B cell (primary cell): ENCODE measurements at places on chromosomes 11 and 22. TPM values are rescaled to one million over a fixed set of nuclear protein-coding genes. Genes with fewer than 3 reads are reported as not detected.

DNA sequence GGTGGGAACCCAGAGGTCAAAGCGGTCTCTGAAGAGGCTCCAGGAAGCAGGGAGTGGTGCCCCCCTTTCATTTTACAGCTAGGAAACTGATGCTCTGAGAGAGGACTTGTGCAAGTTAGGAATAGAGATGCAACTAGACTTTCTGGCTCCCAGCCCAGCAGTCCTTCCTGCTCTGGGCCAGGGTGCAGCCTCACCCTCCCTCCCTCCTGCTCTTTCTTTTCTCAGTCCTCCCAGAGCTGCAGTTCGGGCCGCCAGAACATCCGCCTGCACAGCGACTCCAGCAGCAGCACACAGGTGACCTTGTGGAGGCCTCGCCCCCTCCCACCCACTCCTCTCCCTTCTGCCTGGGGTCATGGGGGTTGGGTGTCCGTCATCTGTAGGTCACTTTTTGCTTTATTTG, 51.5 kb downstream of the LHFPL7 start:
- no peak for DNase-seq

DNA sequence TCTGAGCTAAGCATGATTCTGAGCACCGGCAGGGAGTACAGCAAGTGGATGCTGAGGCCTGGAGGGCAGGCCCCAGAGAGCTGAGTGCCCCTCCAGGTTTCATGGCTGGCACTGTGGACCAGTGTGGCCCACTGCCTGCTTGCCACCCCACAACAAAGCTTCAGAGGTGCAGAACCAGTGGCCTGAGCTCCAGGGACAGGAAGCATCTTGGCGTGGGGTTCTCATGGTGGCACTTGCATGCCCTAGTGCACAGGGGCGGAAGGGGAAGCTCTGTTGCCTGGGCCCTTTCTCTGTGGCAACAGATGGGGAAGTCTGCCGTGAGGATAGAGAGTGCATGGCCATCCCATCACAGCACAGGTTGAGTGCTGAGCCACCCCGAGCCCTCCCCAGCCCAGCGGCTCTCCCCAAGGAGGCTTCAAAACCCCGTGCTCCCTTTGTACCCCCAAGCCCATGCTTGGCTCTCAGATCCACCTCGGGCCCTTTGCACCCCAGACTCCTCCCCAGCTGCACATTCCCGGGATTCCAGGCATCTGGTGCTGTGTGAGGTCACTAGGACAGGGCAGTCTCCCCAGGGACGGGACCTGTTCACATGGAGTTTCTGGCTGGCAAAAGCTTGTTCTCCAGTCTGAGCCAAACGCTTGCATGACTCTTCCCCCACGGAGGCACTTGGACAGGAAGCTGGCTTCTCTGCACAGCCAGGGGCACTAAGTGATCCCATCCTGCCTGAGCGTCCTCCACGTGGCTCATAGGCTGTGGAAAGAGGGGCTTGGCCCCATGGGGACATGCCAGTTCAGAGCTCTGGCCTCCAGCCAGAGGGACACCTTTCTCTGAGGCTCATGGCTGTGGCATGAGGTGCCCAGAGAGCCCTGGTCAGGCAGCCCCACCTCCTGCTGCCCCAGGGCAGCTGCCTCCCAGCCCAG, 4.2 kb downstream of the SLC25A1 start:
- peak; percentile 81 for DNase-seq

DNA sequence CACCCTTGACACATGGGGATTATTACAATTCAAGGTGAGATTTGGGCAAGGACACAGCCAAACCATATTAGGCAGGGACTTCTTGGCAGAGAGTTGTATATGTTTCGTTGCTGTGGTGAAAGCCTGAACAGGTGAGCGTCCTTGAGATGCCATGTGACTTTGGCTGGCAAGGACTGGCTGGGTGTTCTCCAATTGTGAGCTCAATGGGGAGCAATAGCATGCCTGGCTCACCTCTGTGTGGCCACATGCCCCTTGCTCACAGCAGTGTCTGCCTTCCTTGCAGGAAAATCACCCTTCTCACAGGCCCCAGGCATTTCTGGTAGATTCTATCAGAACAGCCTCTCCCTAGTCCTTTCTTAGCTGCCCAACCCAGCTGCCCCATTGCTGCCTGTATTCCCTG, 105.5 kb downstream of the PARVA start:
- DNase-seq = no peak

DNA sequence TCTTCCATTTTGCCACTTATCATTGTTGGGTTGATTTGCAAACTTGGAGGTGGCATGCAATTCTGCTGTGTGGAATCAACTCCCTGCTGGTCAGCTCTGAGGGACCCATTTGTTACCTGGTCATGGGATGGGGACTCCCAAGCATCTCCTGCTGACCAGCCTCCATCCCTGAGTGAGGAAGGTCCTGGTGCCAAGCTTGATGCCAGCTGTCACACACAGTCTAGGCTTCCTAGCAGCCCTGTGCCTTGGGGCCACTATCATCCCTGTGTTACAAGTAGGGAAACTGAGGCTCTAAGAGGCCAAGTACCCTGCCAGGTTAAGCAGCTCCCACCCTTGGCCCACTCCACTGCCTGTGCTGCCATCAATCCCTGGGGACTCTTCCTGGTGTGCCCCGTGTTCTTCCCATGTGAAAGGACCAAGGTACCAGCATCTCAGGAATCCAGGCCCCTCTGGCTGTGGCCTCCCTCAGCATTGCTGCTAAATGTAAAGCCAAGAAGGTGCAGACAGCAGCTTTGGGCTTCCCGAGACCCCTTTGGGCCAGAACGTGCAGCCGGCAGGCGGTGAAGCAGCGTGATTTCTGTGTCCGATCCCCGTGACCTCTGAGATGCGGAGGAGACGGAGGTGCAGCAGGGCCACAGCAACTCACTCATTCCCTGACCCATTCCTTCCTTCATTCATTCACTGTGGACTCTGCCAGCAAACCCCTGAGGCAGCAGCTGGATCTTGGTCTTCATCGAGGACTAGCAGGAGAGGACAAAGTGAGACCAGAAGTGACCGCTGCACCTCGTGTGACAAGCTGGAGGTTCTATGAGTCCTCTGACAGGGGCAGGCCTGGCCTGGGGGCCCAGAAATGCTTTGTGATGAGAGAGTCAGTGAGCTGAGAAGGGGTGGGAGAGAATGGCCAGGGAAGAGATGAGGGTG, 49.7 kb downstream of the MYEOV start:
- no peak for DNase-seq

- DNase-seq = no peak
Observed at GRCh38 chr11:114215871-114216795, 80.1 kb upstream of the NNMT start.

- no peak for DNase-seq
Observed at GRCh38 chr11:1163321-1163910, 5.7 kb downstream of the MUC5AC start.

GRCh38 chr11:99351624-99352023, 330.9 kb downstream of the CNTN5 start:
- no peak for DNase-seq

- no peak for DNase-seq
Observed at GRCh38 chr22:25896098-25896497, 154.1 kb downstream of the MYO18B start.

GRCh38 chr22:30425616-30426387, at the start of gene MTFP1:
Gene MTFP1, plus strand, starts transcription at chr22:30425768. Its CDS starts 112 bp downstream, at chr22:30425880.
- DNase-seq = peak; percentile 67

DNA sequence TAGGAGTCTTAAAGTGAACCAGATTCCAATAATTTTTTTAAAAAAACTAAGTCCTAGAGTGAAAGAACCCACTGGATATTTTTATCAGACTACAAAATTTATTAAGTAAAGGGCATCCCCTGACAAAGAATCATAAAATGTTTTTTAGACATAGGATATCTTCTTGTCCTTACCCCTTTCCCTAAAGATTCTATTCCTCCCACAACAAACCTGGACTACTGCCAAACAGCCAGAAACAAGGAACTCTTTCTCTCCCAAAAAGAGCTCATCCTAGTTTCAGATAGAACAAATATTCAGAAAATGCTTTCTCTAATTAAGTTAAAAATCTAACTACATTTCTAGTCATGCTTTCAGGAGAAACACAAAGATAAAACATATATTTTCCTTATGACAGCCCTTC, 327.1 kb downstream of the FAM181B start:
- no peak for DNase-seq

DNA sequence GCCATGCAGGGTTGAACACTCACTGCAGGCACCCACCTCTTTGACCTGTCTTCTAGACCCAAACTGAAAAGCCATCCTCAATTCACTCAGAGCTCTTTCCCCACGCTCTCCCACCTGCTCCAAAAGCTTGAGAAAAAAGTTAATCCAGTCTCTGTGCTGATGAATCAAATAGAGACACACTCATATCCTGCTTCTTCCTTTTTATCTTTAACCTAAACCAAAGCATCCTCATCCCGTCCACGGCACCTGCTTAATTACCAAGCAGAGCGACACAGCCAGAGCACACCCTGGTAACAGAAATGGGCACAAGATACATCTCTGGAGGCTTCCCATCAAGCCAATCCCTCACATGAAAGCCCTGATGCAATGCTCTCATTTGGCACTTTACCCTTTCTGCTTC, 102.6 kb downstream of the PLEKHA7 start:
- DNase-seq = no peak

DNA sequence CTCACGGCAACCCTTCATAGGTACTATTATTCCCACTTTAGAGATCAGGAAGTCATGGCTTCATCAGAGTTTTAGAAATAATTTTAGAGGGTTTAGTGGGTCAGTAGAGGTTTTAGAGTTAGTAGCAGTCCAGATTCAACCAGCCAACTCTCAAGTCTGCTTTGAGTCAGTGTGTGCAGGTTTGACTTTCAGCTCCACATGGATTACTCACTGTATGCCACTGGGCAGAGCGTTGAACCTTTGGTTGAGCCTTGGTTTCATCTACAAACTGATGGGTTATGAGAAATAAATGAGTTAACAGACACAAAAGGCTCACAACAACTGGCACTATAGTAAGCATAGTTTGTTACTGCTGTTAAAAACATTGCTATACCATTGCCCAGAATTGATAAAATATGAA, 19.0 kb upstream of the TP53AIP1 start:
- no peak for DNase-seq

- no peak for DNase-seq
Observed at GRCh38 chr11:73570415-73571114, 27.3 kb downstream of the FAM168A start.

DNA sequence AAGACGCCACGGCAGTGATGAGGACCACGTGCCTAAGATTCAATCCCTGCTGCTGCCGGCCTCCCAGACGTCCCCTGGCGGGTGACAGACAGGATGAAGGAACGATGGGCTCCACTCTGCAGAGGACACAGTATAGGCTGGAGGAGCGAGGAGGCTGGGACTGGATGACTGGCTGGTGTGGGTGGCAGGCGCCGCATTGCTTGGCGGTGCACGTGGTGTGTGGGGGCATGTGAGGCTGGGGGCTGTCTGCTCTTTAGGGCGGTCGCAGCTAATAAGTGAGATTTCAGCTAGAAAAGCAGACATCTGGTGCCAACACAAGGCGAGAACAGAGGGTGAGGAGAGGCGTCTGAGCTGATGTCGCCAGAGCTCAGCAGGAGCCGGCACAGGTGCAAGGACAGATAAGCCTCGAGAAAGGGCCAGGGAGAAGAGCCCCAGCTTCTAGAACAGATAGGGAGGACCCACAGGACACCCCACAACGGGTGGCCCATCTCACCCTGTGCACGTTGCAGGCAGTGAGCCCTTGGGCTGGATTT, 33.2 kb downstream of the TSPAN4 start:
- no peak for DNase-seq

DNA sequence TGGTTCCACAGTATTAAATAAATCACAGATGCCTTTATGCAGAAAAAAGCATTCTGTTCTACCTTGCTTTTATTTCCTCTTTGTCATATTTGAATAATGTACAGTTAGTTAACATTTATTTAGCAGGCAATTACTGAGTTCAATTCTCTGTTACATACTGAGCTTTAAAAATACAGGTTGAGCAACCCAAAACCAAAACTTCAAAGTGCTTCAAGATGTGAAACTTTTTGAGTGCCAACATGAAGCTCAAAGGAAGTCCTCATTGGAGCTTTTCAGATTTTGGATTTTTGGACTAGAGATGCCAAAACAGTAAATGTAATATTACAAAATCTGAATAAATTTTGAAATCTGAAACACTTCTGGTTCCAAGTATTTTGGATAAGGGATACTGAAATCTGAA, 54.1 kb downstream of the PDHX start:
- no peak for DNase-seq

GRCh38 chr11:5007561-5007960, 12.9 kb downstream of the OR51L1 start:
- DNase-seq = no peak

GRCh38 chr11:32641361-32641760, 57.7 kb downstream of the EIF3M start:
- DNase-seq = no peak

- peak; percentile 83 for DNase-seq
Observed at GRCh38 chr11:66317322-66317722, 478 bp upstream of the CD248 start.

- no peak for DNase-seq
Observed at GRCh38 chr22:22219140-22219996, 25.2 kb upstream of the VPREB1 start.

DNA sequence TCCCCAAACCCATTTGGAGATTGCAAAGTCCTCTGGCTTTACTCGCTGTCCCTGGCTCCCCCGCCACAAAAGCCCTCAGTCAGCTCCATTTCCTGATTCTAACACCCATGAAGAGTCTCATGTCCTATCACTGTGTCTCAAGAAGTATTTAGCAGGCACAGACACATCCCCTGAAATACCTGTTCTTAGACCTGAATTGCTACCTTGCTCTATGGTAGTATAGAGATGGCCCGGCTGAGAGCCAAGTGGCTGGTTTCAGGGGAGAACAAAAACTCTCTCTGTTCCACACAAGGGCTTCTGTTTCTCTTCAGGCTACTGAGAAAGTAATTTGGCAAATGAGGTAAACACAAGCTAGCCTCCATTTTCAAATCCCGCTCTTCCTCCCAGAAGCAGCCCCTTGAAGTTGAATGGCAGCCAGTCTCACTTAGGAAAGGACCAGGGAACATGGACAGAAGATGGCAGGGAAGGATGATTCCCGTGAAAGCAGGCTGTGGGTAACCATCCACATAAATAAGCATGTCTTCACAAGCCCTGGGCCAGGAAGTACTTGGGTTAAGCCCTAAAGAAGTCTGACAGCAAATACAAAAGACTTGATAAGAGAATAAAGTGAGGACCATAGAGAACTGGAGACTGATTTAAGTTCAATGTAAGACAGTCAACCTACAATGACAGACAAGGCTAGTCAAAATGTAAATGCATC, 137.8 kb downstream of the C11orf58 start:
- DNase-seq = no peak

DNA sequence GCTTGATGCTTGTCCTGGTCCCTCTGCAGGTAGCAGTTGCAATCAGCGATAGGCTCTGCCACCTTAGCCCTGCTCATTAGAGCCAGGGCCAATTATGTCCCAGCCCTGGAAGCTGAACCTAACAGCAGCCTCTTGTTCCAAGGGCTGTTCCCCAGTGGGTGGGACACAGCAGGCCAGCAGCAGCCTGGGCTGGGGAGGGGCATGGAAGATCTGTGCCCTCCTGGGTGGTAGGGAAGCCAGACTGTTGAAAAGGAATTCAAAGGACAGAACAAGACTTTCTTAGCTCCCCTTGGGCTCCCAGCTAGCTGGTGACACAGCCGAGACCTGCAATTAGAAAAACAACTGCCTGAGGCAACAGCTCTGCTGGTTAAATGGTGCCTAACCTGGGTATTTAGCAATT, 17.4 kb downstream of the DRD2 start:
- no peak for DNase-seq

Gene UPK3A
- 0.13 TPM in 1 of 2 replicates, not detected in the other for polyA plus RNA-seq

Gene ZNF280B
- polyA plus RNA-seq = 0.67 and 0.88 TPM in 2 replicates

Gene MN1
- 0.12 and 0.17 TPM in 2 replicates for polyA plus RNA-seq

Gene F2
- not detected in 2 replicates for polyA plus RNA-seq
